ENCODE measurements at places on chromosomes 16 and 17.

GRCh38 chr17:80850817-80851216, 140.8 kb upstream of the CHMP6 start:
- no peak for DNase-seq

DNA sequence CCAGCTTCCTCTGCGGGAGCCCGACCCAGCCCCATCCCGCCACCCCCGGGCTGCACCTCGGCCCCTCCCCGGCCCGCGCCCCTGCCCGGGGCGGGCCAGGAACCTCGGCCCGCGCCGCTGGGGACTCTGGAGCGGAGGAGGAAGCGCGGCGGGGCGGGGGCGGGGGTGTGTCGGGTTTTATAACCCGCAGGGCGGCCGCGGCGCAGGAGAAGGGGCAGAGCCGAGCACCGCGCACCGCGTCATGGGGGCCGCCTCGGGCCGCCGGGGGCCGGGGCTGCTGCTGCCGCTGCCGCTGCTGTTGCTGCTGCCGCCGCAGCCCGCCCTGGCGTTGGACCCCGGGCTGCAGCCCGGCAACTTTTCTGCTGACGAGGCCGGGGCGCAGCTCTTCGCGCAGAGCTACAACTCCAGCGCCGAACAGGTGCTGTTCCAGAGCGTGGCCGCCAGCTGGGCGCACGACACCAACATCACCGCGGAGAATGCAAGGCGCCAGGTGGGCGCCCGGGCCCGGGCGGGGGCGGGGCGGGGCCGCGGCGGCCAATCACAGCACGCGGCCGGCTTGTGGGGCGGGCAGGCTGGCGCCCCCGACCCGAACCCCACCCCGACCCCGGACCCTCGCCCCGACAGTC, at the start of gene ACE:
TSS of gene ACE (plus strand) at position 208 of the 626 bp plus-strand sequence. CDS start at position 242, 34 bp downstream.
- DNase-seq = peak; percentile 60

- DNase-seq = peak; percentile 11
These were observed 85.7 kb downstream of the NOG start for GRCh38 chr17:56679115-56679776.

GRCh38 chr16:81369888-81370504, 55.2 kb downstream of the GAN start:
- DNase-seq = no peak

DNA sequence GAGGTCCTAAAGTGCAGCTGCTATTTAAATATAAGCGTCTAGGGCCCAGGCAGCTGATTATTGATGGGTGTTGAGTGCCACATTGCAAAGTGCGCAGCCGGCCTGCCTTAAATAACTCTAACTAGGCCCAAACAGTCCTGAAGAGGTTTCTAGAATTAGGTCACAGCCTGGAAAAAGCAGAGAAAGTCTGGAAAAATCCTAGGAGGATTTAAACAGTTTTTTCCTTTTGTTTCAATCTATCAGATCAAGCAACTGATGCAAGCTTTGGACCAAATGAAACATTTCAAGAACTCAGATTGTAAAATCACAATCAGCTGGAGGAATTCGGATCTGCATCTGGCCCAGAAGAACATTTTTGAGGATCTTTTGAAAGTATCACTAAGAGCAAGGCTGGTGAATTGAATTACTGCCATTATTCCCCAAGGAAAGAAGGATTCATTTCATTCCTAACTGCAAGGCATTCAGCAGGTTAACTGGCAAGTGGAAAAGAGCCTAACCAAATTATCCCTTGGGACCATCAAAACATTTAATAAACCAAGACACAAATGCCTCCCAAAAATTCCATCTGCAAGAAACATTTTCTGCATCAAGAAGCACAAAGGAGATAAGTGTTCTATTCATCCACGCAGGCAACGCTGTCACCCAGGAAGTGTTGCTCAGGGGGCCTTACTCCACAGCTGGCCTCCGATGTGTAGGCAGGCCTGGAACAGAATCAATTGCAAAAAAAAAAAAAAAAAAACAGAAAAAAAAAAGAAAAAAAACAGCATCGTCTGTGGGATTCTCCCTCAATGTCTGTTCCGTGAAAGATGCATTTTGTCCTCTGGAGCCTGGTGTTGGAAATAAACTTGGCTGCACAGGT, 46.1 kb downstream of the IRX3 start:
- no peak for DNase-seq

- no peak for DNase-seq
These were observed 508.0 kb downstream of the WWOX start for GRCh38 chr16:78607465-78607864.

DNA sequence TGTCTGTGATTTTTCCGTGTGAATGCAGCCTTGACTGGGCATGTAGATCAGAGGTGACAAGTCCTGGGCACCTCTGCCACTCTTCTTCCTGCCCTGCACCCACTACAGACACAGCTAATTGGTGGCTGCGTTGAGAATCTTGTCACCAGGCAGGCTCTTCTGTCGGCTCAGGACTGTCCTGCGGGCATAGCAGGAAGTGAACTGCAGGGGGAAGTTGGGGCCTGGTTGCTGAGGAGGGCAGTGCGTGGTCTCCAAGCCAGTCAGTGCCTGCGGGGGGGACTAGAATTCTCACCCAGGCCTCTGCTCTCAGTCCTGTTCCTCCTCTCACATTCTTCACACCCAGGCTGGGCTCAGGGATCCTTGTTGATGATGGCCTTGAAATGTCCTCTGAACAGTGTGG, 50.5 kb downstream of the JPH3 start:
- no peak for DNase-seq

GRCh38 chr16:4376126-4376892, 4.7 kb downstream of the VASN start:
- no peak for DNase-seq

DNA sequence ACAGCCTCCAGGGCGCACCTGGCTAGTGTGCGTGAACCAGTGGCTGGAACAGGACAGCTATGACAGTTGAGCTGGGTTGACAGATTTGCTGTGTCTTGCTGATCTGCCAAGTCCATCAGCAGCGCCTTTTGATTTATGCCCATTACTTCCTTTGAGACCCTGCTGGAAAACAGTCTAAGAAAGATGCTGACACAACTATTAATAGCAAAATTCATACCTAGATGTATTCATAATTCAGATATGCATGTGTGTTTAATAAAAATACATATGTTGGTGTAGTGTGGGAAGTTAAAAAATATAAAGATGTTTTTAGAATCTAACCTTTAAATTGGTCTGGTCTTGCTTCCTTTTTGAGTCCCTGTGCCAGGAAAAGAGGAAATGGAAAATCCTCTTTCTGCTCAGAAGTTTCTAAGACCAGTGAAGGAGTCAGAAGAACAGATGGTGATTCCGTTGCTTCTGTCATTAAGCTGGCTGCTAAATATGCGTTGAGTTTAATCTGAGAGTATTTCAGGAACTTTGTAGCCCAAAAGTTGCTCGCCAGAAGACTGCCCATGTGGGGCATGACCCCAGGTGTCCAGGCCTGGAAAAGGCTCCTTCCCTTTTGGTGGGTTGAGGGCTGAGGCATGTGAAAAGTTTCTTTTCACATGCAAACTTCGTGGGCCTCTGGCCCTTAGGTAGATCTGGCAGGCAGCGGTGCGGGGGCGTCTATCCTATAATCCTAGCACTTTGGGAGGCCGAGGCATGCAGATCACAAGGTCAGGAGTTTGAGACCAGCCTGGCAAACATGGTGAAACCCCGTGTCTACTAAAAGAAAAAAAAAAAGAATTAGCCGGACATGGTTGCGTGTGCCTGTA, 40.0 kb upstream of the ENDOV start:
- DNase-seq = no peak

GRCh38 chr16:85908889-85909589, 10.1 kb downstream of the IRF8 start:
- no peak for DNase-seq

- no peak for DNase-seq
These were observed 519.8 kb downstream of the TMEM114 start for GRCh38 chr16:8070506-8070905.

- peak; percentile 11 for DNase-seq
These were observed at the start of gene QPRT for GRCh38 chr16:29678691-29679267. Gene QPRT (plus strand): TSS chr16:29679180. CDS start chr16:29679198, 18 bp downstream.

DNA sequence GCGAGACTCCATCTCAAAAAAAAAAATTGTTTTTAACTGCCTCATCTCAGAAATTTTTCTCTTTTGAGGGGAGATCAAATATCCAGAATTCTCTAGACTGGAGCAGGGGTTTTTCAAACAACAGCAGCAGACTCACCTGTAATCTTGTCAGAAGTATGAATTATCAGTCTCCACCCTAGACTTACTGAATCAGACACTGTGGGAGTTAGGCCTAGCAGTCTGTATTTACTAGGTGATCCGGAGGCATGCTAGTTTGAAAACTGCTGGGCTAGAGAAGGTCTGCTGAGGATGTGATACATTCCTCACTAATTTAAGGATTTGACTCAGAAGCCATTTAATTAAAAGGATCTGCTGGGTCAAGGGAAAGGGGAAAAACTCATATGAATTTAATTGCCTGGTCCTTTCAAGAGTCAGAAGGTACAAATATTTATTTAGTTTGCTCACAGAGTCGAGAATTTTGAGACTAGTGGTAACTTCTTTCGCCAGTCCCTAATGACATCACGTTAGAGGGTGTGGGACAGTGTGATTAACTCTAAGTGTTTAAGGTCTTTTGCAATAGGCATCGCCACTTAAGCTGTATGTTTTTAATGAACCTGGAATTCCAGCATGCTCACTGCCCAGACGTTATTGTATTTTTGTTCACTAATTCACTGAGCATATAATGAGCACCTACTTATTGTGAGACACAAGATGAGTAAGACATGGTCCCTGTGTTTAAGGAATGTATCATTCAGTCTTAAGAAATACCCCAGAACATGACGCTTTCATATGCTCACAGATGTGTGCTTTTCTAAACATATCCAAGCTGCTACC, 14.2 kb downstream of the ATP6V0A1 start:
- DNase-seq = no peak

- DNase-seq = no peak
These were observed 208.8 kb downstream of the HAPSTR1 start for GRCh38 chr16:9300252-9300651.

DNA sequence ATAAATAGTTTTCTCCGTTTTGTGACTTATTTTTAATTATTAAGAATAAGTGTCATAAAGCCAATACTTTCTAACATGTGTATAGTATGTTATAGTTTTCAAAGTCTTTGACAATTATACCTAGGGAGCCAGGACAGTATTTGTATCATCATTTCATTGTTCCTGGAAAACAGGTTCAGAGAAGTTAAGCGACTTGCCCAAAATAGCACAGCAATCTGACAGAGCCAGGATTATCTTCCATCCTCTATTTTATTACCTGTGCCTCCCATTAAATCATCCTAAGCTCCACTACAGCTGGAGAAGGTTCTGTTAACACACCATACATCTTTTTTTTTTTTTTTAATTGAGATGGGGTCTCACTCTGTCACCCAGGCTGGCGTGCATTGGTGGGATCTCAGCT, 718.4 kb downstream of the MAF start:
- no peak for DNase-seq

GRCh38 chr17:45732926-45733505, 51.1 kb upstream of the CRHR1 start:
- DNase-seq = no peak

GRCh38 chr17:57034807-57035754, 50.0 kb upstream of the AKAP1 start:
- DNase-seq = no peak

GRCh38 chr16:71501547-71501946, 12.4 kb upstream of the ZNF19 start:
- DNase-seq = no peak

GRCh38 chr17:50047083-50047482, 8.8 kb upstream of the ITGA3 start:
- DNase-seq = no peak

GRCh38 chr17:79007504-79008381, 1.8 kb downstream of the CANT1 start:
- DNase-seq = no peak

DNA sequence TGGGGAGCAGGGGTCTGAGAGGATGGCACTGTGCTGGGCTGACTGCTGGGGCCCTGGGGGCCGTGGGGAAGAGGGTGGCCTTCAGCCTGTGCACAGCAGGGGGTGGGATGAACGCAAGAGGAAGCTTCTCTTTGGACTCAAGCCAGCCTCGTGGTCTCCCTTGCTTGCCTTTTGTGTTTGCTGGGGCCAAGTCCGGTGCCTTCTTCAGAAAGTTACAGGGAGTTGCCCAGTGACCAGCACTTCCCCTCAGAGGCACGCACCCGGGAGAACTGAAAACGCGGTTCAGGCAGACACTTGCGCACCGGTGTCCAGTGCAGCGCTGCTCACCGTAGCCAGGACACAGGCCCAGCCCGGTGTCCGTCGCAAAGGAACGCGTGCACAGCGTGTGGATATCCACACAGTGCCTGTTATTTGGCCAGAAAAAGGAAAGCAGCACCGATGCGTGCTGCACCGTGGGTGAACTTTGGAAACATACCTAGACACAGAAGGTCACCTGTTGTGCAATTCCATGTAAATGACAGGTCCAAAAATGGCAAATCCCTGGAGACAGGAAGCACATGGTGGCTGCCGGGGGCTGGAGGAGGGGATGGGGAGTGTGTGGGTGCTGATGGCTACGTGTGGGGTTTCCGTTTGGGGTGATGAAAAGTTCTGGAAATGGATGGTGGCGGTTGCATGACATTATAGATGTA, 29.4 kb upstream of the NUDT16L1 start:
- DNase-seq = no peak

DNA sequence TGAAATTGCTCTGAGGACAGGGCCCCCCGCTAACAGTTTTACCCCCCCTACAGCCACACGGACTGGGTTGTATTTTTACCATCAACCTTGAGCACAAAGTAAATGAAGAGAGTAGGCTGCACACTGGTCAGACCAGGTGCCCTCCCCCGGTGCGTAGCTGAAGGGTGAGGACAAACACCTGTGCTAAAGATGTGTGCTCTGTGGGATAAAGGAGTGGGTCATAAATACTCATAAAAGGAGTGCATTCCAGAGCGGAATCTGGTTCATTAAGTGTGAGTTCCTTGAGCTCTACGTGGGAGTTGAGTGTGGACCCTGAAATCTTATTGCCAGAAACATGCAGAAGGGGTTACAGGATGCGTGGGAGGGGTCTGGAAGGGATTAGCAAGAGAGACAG, 217.0 kb downstream of the CCDC182 start:
- DNase-seq = no peak

GRCh38 chr17:65346166-65346565, 209.0 kb downstream of the RGS9 start:
- no peak for DNase-seq

- no peak for DNase-seq
These were observed 64.5 kb downstream of the HS3ST3A1 start for GRCh38 chr17:13537167-13537731.

- no peak for DNase-seq
These were observed 2.3 kb upstream of the SCRN2 start for GRCh38 chr17:47843391-47843730.

- no peak for DNase-seq
These were observed 6.2 kb downstream of the ZACN start for GRCh38 chr17:76085066-76085730.

All from stimulated activated CD4-positive, alpha-beta T cell treated with anti-CD3 and anti-CD28 coated beads, Interleukin-15, amount 100 ng/mL, for 24 hours (primary cell).